Astrocyte of the cerebellum (primary cell): ENCODE measurements at places on chromosomes 2 and 18.

DNA sequence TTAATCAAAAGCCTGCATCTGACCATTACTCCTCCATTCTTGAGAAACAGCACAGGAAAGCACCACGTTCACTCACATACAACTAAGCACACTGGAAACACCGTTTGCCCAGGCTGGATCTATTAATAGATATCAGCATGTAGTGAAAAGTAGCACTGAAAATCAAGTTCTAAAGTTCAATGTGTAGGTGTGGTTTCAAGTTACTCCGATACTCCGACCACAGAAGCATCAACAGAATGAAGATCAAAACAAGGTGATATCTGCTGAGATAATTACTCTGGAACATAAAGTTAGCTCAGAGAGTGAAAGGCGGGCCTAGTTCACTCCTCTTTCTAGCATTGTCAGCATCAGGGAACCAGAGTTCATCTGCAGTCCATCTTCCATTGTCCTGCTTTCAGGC is 1367.4 kb upstream of the ACVR2A start:
- no peak for DNase-seq

DNA sequence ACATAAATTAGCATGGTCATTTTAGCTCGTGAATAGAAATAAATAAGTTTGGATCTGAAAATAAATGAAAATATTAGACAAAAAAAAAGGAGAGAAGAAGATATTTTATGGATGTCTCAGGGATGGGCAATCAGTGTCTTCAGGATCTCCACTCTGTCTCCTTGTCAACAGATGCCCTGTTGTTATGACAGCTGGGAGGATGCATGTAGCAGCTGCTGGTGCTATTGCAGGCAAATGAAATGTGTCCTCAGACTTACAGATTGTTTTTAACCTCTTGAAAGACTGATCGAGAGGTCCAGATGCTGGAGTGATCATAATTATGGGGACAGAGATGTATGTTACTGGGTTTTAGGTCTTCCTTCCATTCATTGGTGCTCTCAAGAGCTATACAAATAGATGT is 24.7 kb upstream of the ARL4C start:
- no peak for DNase-seq

- no peak for DNase-seq
Observed at GRCh38 chr2:12391116-12391515, 325.6 kb upstream of the TRIB2 start.

- no peak for DNase-seq
Observed at GRCh38 chr18:68447286-68447685, 267.6 kb downstream of the TMX3 start.

DNA sequence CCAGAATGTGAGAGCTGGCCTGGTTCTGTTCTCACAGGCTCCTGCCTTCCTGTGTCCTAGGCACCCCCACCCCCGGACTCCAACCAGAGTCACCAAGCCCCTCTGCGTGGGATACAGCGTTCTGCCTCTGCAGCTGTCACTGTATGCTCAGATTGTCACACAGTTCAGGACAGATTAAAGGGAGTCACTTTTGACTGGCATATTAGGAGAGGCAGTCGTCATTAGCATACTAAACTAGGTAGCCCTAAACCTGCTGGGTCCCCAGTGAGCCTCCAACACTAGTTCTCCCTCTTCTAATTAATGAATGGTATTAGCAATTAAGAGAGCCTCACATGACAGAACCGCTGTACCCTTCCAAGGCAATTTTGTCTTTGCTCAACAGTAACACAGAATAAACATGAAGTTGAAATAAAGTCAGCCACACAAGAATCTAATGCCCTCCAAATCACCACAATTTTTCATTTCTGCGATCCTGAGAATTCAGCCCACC is 340.2 kb downstream of the CMPK2 start:
- no peak for DNase-seq

GRCh38 chr2:9675415-9676351 is 44.9 kb upstream of the YWHAQ start:
- peak; percentile 80 for DNase-seq

GRCh38 chr2:210337159-210337558 is 22.2 kb upstream of the MYL1 start:
- no peak for DNase-seq

- no peak for DNase-seq
Observed at GRCh38 chr18:36532815-36533214, 235.3 kb downstream of the FHOD3 start.

DNA sequence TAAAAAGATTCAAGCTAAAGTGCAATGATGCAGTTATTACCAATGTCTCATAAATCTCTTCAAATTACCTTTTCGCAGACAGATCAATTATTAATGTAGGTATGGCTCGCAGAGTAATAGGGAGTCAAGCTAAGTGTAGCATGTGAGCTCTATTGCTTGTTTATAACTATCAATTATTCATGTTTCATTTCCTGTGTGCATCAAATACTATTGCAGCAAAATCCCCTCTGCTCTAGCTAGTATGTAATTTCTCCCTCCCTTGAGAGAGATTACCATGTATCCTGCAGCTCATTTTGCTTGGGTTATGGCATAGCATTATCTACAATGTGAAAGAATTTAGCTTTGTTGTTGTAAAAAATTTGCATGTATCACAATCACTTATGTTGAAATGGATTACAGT is 65.6 kb upstream of the SCN1A start:
- no peak for DNase-seq

DNA sequence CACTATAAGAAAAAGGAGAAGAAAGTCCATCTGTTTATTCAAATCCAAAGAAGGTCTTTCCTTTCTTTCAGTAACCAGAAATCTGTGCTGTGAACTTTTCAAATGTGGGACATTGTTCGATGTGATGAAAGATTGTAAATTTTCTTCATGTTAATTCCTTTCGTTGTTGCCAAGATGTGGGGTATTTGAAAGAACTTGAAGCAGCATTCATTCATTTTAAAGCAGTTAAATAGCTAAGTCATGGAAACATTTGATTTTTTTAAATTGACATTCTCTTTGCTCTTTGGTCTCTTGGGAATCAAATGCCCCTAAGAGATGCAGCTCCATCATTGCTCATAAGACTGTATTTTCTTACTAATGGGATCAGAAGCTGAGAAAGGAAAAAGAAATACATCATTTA is 93.7 kb upstream of the EHBP1 start:
- no peak for DNase-seq
